EH (cell line): ENCODE measurements at places on chromosomes 3 and 15.
A peak's percentile ranks its signal among the peaks of the same experiment; 100 is the strongest.

- DNase-seq = no peak
These were observed 1160.5 kb downstream of the IGSF11 start for GRCh38 chr3:117874028-117874690.

DNA sequence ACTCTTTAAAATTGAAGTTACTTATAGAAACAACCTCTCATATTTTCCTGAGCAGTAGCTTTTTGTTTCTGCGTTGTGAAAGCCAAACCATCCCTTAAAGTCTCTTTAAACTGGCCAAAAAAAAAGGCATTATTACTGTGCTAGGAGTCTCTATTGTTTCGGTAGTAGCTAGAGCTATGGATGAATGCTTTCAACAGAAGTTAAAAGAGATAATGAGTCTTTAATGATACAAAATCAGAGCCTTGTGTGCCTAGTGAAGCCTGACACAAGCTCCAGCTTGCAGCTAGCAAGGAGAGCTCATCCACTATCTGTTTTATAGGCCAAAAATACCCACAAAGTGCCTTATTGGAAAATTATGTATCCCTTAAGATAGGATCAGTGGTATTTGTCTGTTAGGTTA lies 360.4 kb upstream of the CDIN1 start:
- no peak for DNase-seq

- no peak for DNase-seq
These were observed 23.1 kb downstream of the BHLHE40 start for GRCh38 chr3:5002174-5002870.

- peak; percentile 78 for DNase-seq
These were observed 165.0 kb downstream of the ABHD5 start for GRCh38 chr3:43855674-43856299.

- no peak for DNase-seq
These were observed 222.4 kb upstream of the CD96 start for GRCh38 chr3:111319598-111319997.

- no peak for DNase-seq
These were observed 20.0 kb upstream of the TRH start for GRCh38 chr3:129954514-129954913.

GRCh38 chr3:39193391-39193790 lies 996 bp upstream of the XIRP1 start:
- DNase-seq = peak; percentile 86

GRCh38 chr3:29525254-29525881 lies 244.5 kb downstream of the RBMS3 start:
- peak; percentile 80 for DNase-seq

- DNase-seq = no peak
These were observed 328.9 kb downstream of the THSD4 start for GRCh38 chr15:71444032-71444810.

DNA sequence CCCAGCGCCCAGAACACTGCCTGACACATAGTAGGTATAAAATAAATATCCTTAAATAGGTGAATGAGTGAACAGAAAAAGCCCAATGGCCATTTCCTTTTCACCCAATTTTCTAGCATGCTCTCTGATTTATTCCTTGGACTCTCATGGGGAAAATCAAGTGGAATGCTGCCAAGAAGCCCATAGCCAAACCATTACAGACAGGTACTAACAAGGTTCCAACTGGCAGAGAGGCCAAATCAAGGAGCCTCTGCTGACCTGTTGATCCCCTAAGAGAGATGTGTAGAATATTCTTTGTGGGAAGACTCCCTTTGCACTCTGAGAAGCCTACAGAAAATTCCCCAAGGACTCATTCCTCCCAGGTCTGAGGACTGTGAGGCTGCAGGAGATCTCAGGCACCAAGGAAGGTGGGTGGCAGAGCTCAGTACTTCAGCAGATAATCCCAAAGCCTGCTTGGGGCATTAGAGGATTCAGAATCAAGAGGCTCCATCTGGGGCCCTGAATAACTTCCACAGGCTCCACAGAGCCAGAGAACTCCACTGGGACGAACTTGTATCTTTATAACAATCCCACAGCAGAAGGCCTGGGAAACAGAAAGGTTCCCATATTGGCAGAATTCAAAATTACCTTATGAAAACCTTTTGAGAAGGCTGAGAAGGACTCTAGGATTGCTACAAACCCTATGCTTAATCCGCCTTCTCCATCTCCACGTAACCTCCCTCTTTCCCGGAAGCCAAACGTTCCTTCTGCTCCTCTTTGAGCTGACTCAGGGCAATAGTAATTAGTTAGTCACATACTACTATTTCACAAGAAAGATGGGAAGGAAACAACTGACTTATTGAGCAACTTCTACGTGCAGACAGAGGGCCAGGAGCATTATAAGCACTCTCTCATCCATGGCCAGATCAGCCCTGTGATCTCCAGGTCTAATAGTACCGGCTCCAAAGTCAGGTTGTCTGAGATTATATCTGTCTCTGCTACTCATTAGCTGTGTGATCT lies 34.5 kb downstream of the PRICKLE2 start:
- peak; percentile 89 for DNase-seq

- no peak for DNase-seq
These were observed 91.6 kb upstream of the CBLB start for GRCh38 chr3:105960381-105960780.

DNA sequence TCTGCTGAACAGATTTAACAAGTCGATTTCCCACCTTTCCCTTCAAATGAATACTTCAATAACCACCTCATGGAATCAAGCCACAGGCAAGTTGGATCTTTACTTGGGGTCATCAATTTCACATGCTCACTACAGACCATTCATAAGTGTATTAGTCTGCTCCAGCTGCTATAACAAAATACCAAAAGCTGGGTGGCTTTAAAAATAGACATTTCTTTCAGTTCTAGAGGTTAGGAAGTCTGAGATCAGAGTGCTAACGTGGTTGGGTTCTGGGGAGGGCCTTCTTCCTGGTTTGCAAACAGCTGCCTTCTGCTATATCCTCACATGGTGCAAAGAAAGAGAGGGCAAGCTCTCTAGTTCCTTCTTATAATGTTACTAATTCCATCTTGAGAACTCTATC lies 5.1 kb downstream of the GPR176 start:
- no peak for DNase-seq

DNA sequence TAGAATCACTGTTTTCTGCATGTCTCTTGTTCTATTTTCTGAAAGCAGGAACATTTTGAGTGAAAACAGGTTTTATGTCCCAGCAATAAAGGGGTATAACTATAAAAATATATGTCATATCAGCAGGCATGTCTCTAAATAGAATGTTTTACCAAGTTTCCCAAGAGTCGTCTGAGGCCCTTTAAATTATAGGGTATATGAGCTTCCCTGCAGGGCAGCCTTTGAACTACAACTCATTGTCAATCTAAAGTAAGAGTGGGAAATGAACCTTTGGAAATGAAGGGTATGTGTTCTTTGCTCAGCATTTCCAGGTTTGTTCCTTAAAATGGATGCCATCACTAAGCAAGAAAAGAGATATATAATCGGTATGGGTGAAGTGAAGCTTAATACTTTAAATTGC lies 138.6 kb downstream of the LSAMP start:
- no peak for DNase-seq

DNA sequence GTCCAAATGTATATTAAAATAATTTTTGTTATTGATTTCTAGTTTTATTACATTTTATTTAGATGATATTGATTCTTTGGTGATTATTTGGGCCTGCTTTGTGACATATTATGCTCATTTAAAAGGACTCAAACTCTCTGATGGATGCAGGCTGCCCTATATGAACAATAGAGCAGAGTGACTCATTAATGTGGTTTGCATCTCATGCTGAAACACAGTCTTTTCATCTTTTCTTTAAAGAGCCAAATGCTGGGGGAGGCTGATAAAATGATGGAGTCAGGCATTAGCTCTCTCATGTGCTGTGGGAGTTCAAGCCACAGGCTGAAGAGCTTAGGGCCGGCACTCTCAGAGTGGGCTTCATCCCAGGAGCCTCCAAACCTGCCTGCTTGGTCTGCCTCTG lies 7.2 kb downstream of the PLA1A start:
- DNase-seq = peak; percentile 46

GRCh38 chr15:79099692-79100091 lies 9.1 kb upstream of the RASGRF1 start:
- DNase-seq = peak; percentile 12
